ENCODE measurements at places on chromosomes 2 and 18.

- DNase-seq = no peak
Observed at GRCh38 chr18:49142216-49142615, 191.5 kb upstream of the SMAD7 start.

DNA sequence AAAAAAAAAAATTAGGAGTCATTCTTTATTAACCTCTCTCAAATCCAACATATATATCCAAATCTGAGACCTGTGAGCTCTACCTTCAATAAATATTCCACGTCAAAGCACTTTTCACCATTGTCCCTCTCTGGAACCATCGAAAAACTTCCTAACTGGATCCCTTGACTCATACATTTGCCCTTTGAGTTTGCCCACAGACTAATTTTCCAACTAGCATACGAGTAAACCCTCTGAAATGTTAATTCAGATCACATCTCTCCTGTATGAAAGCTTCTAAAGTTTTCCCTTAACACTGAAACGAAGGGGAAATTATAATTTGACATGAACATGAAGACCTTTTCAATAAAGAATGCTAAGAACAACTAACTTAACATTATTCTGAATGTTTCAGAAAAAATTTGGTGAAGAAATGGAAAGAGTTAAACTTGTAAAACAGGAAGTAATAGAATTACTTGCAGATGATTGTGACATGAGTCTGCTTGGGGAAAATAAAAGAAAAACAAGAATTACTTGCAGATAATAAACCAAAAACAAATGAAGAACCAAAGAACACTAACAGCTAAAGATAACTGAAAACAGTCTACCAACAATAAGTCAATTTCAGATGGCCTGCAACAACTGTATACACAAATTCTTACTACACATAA, 110.6 kb downstream of the C2orf74 start:
- DNase-seq = peak; percentile 24

- DNase-seq = no peak
Observed at GRCh38 chr18:63819786-63820185, 44.6 kb downstream of the SERPINB7 start.

DNA sequence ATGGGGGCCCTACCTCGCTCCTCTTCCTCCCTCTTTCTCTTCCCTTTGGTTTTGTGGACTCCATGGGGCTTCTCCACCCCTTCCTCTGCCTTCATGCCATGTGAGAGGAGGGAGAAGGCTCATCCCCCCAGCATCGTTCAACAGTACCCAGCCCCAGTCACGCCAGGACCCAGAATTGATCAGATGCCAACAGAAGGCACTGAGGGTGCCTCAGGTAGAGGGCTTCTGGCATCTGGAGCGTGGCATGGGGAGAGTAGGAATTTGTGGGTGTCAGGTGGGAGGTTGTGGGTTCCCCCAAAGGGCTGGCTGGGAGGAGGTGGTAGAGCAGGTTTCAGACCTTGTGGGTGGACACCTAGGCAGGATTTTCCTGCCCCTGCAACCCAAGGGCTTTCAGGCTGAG, 122.0 kb downstream of the TWIST2 start:
- DNase-seq = no peak

DNA sequence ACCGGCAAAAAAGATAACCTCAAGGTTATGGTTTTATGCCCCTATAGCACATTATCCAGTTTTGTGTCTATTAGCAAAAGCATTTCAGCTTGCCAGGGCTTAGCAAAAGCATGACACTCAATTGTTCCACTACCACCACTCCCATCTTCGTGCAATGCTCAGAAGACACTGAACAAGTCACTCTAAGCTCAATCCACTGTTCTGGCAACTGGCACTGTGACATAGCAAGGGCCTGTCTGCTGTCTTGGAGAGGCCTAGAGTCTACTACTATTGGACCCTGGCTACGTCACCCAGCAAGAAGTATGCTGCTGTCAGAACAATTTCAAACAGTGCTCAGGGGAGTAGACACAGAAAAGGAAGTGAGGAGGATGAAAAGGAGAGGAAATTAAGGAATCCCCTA, 103.5 kb upstream of the PPP1CB start:
- no peak for DNase-seq

DNA sequence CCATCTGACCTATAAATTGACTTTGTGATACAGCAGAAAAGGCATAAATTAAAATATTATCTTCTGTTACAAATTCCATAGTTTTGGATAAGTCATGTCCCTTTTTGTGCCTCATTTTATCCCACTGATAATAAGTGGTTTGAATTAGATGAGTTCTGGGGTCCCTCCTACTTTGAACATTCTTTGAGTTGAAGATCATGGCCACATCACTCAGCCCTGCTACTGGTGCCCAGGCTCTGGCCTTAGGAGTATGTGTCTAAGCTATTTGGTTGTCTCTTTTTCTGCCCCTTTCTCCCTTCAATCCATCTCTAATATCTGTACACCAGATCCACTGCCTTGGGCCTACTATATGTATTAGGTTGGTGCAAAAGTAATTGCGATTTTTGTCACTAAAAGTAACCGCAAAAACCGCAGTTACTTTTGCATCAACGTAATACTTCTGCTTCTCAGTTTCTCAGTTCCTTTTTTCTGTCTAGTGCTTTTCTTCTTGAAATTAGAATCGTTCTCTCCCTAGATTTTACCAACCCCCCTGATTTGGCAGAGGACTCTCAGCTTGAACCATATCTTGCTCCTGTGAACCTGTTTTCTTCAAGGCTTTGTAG, 362.5 kb upstream of the TNP1 start:
- peak; percentile 46 for DNase-seq

DNA sequence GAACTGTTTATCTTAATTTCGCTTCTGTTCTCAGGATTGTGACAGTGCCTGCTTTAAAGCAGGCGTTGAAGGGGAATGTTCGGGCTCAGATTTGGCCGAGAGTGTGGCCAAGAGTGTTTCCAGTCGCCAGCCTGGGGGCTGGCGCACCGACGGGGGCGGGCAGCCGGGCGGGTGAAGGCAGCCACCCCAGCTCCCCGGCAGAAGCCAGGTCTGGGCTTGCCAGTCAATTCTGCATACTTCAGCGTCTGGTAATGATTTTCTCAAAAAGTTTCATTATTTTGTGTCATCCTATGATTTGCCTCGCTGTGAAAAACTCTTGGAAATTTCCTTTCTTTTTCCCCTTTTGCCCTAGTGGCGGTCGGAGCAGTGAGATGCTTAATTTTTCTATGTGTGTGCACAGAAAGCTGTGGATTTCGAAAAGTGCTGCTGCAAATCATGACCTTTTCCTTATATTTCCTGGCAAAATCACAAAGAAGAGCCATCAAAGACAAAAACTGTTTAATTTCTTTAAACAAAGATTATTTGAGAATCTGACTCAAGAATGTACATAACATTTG, 856 bp downstream of the FAM228A start:
- no peak for DNase-seq

GRCh38 chr2:174839662-174840061, 75.4 kb upstream of the CHRNA1 start:
- no peak for DNase-seq
